ENCODE measurements at places on chromosomes 6 and 20. TPM values are rescaled to one million over a fixed set of nuclear protein-coding genes. Genes with fewer than 3 reads are reported as not detected.

DNA sequence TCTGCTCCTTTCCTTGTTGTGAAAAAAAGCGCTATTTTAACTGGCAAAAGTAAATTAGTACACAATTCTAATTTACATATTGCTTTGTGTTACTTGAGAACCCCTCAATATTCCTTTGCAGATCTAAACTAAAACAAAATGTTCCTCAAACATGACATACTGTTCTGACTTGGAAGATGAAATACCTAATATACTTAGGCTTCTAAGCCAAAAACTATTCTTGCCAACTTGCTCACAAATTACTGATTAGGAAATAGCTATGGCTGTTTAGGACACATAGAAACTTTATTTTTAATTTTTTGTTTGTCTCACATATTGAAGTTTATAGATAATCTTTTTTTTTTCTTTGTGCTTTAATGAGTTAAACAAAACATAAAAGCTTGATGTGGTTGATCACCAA, 542.2 kb downstream of the GRIK2 start:
- ATAC-seq: no peak

GRCh38 chr6:50853939-50854338, 35.3 kb downstream of the TFAP2B start:
- ATAC-seq: no peak

DNA sequence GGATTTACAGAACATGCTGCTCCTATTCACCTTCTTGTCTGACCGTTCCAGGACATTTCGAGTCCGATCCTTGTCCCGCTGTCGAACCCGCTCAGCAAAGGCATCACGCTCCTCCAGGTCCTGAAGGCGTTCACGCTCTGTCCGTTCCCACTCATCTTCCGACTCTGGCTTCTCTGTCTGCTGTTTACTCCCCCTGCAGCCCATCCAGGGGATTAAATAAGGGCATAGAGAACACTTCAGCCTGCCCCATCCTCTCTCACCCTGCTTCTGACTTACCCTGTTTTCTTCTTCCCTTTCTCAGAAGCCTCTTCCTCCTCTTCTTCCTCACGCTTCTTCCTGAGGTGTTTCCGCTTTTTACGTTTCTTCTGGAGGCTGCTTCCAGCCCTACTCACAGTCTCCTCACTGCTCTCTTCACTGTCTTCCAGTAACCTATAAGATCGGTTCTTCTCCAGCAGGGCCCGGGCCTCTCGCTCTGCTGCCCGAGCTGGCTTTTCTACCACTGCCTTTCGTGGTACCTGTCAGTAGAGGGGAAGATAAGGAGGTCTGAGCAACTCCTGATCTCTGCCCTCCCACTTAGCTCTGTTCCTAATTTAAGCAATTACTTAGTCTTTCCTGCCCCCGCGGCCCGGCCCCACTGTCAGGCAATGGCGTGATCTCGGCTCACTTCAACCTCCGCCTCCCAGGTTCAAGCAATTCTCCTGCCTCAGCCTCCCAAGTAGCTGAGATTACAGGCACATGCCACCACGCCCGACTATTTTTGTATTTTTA, 1.9 kb downstream of the DHX16 start:
- no peak for ATAC-seq

DNA sequence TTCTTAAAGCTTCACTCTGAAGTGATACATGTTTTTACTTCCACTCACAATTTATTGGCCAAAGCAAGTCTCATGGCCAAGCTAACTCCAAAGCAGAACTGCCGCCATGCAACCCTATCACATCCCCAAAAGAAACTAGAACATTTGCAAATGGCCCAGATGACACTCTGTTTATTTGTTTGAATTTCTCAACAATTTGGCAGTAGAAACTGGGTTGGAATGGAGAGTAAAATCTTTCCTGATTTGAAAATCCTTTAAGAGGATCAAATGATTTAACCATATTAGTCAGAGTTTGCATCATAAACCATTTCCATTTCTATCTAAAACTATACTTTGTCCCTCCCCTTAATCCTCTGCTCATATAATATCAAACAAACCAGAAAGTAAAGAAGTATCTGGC, 39.1 kb upstream of the E2F3 start:
- no peak for ATAC-seq

Gene MYCT1
- not detected for total RNA-seq

Gene MROH8
- 4.9 TPM for total RNA-seq

- no peak for ATAC-seq
These were observed 226.9 kb downstream of the TBC1D7 start for GRCh38 chr6:13101409-13101808.

Gene SSTR4
- total RNA-seq: not detected

GRCh38 chr6:865846-866245, 172.9 kb upstream of the EXOC2 start:
- ATAC-seq: no peak

DNA sequence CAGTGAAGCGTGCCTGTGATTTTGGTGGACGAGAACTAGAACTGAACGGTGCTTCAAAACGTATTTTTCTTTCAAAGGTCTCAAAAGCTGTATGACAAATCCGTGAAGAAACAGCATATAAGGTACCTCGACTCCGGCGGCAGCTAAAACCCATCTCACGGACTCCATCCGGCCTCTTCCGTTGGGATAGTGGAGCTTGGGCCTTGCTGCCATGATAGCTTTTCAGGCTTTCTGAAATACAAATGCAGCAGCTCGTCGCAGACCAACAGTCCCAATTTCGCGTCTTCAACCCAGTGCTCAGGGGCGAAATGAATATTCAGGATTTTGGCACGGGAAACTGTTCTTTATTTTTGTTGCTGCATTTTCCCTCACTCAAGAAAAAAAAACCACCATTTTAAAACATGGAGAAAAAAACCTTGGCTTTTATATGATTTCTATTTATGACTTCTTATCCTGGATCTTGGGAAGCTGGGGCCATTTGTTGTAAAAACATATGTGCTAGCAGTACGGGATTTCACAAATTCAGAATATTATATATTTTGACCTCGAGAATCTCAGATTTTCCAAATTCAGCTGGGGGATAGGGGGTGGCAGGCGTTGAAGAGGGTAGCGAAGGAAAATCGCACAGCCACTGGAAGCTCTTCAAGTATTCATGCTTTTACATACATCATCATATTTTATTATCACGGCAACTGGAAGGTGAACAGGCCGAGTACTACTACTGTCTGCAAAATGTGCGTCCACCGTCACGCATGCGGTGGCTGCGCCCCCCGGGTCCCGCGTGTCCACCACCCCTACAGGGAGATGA, 849 bp downstream of the GSTA4 start:
- no peak for ATAC-seq

- ATAC-seq: no peak
These were observed 672.9 kb downstream of the HACE1 start for GRCh38 chr6:104186831-104187230.

Gene DACT2
- total RNA-seq: not detected

- no peak for ATAC-seq
These were observed 124.3 kb upstream of the CDYL start for GRCh38 chr6:4651831-4652467.

DNA sequence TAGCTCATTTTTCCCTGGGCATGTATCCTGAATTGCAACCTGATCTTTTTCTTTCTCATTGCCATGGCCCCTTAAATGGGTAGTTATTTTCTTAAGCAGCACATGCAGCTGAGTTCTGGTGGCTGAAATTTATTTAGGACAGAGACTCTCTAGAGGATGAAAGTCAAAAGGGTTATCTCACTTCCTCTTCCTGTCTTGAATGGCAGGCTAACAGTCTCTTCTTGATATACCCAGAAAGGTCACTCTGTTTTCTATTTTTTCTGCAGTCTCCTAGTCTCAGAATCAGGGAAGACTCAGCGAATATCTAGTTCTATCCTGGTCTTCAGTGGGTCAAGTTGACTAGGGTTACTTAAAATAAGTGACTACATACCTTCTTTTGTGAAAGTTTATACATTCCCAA, 243.3 kb downstream of the EPHA7 start:
- no peak for ATAC-seq

- no peak for ATAC-seq
These were observed 39.0 kb upstream of the PTPN1 start for GRCh38 chr20:50471231-50471630.

Gene RNF39
- 0.58 TPM for total RNA-seq

- no peak for ATAC-seq
These were observed 194.4 kb downstream of the FOXA2 start for GRCh38 chr20:22389836-22390542.

- peak; percentile 10 for ATAC-seq
These were observed 9.9 kb downstream of the PSMA7 start for GRCh38 chr20:62133051-62133845.

- no peak for ATAC-seq
These were observed 42.0 kb downstream of the PRL start for GRCh38 chr6:22254886-22255285.

Gene DDO
- not detected for total RNA-seq

- no peak for ATAC-seq
These were observed 198.6 kb downstream of the CDKAL1 start for GRCh38 chr6:20732896-20733295.

DNA sequence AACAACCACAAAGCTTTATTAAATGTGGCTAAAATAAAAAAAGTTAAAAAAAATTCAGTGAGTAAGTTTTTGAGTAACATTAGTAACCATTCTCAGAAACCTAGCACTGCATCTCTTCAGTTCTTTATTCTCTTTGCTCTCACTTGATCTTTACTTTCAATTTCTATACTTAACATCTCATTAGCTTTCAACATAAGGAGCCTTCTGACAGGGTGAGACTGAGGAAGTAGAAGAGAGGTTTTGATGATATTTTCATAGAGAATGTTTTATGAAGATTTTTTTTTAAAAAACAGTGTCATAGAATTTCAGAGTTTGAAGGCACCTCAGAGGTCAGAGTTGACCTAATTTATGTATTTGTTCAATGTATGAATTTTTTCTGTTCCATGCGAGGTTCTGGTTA, 60.8 kb downstream of the FAM83B start:
- ATAC-seq: no peak

Gene OR2J3
- total RNA-seq: 0.05 TPM

DNA sequence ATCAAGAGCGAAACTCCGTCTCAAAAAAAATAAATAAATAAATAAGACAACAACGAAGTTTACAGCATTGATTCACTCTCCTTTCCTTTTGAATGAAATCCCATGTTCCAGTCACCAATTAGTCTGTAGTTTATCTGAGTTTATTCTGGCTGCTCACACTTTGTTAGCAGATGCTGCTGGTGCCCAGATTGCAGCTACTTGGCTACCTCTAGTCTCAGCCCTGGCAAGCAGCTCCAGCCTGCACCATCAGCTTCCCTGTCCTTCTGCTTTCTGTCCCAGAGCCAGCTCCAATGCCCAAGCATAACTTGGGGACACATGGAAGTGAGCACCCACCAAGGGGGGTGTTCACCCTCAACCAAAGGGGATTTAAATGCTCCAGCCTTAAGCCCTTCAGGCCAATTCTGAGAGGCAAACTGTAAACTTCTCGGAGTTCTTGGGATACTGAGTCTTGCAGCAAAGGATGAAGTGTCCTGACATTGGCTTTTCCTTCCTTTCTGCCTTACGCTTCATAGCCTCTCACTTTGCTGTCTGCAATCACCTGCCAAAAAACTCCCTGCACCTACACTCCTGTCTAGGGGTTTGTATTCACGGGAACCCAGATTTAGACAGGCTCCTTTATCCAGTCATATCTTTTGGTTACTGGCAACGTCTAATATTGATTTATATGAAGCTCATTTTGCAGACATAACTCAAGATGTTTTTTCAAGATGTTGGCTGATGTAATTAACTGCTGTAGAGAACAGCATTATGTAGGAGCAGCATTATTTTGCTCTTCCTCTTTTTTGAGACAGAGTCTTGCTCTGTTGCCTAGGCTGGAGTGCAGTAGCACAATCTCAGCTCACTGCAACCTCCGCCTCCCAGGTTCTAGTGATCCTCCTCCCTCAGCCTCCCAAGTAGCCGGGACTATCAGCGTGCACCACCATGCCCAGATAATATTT, 9.8 kb upstream of the TASP1 start:
- no peak for ATAC-seq

GRCh38 chr6:54053881-54054391, 57.3 kb upstream of the MLIP start:
- ATAC-seq: peak; percentile 88

- peak; percentile 16 for ATAC-seq
These were observed 628 bp downstream of the NKAIN4 start for GRCh38 chr20:63253438-63254231.

DNA sequence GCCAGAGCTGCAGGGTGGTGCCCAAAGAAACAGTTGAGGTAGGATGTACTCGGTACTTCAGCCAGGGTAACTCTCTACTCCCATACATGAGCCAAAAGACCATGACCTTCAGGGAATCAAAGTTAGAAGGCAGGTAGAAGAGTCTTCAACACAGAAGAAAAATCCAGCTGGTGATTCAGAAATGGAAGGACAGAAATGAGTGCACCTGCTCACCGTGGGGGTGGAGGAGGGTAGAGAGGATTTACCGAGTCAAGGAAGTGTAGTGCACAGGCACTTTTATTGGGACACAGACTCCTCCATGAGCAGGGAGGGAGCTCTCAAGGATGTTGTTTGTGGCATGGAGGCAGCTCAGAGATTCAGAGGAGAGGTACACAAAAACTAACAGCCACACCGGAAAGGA, 330.3 kb upstream of the PRDM1 start:
- no peak for ATAC-seq

Gene IP6K3
- total RNA-seq: 0.45 TPM

GRCh38 chr6:165119231-165120020, 190.0 kb downstream of the C6orf118 start:
- no peak for ATAC-seq

Gene SRSF3
- 342 TPM for total RNA-seq

DNA sequence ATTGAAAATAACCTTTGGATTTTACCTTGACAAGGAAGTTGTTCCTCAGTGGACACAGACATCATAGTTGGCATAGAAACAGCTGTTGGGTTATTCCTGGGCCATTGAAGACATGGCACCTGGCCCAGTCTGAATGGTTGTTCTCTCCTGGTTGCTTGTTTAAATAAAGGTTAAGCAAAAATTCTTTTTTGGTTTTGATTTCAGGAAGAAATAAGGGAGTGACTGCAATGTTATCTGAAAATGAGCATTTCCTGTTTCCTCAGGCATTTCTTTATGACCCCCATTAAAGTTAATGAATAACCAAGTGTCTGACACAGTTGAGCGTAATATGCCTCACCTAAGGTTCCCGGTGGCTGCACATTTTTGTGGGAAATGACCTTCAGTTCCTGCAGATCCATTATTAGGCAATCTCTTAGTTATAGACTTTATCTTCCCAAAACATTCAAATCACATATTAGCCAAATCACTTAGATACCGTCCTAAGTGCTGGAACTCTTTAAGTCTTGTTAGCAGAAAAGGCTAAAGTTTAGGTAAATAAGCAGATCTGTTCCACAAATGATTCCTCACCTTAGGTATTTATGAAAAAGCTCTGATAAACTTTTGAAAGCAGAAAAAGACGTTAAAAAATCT, 648.7 kb upstream of the FLRT3 start:
- no peak for ATAC-seq

Gene FAM217A
- total RNA-seq: 0.96 TPM

Gene TMEM200A
- 9.5 TPM for total RNA-seq

DNA sequence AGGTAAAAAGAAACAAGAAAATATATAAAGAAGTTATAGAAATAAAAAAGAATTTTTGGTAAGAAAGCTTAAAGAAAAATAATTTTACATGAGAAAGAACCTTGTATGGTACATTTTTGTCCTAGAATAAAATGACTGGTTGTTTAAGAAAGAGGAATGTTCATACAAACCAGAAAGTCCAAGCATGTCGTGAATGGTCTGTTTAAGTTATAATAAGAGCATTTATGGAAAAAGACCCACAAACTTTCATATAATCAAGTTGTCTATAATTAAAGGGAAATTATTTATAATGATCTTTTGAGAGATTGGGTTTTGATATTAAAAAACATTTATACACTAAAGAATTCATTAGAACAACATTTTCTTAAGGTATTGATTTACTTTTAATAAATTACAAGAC, 27.8 kb upstream of the FAM110A start:
- ATAC-seq: no peak

Gene GTSF1L
- 0.44 TPM for total RNA-seq
